ENCODE measurements at places on chromosomes 3 and 15.

DNA sequence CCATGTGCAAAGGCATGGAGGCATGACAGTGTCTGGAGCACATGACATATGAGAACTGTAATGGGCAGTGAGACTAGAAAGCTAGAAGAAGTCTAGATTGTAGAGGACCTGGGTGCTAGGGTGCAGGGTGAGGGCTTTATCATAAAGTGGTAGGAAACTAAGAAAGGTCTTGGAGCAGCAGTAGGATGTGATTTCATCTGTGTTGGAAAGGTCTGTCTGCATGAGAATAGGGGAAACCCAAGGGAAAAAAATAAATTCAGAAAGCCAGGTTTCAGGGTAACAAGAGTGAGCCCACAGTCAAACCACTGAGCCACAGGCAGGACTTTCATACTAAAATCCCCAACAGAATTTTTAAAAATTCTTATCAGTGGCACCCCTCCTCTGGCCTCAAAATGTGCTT lies 54.5 kb downstream of the CCDC33 start:
- DNase-seq, result no peak

DNA sequence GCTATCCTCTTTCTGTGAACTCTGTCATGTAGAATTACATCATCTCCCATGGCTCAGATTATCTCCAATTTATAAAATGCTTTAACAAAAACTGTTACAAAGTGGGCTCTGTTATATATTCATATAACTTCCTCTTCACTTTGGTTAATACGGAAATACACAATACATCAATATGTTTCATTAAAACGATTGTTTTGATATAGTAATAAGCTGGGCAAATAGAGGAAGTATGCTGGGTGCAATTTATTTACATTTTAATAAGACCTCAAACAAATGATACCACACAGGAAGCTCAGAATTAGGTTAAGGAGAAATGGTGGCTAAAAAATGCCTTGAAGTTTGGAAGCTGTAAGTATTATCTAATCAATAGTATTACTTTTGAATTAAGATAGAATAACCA lies 331.0 kb downstream of the ZBTB20 start:
- DNase-seq, result no peak

- no peak for DNase-seq
Observed at GRCh38 chr15:57217778-57218598, 158.3 kb upstream of the CGNL1 start.

- no peak for DNase-seq
Observed at GRCh38 chr3:157467200-157467599, 30.6 kb downstream of the PTX3 start.

DNA sequence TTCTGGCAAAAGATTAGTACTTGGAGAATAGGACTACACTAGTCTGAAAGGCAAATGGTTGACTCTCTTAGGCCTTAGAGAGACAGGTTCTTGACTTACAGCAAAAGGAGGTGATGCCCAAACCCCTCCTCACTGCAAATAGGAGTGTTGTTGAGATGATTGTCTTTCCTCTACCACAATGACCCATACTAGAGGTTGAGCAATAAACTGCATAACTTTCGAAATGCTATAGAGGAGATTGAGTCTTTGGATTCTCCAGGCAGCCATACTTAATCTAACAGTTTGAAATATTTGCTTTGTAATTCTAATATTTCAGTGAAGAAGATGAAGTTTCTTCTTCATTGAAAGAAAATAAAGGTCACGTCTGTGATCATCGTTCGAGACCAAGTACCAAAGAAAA lies 498.5 kb upstream of the GBE1 start:
- no peak for DNase-seq

DNA sequence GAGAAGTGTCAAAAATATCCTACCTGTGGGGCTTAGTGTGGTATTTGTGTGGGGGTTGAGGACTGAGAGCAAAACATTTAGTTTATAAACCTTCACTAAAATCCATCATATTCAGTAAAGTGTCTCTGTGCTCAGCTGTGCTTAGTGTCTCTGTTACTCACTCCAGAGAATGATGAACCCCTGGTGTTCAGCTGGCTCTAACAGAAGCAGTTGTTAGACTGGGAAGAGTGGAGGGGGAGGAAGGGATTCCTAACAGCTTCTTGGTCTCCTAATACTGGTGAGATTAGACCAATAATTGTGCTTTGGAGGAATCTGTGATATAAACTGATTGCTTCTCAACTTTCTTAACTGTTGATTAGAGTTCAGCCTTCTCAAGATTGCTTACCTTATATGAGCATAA lies 1123.5 kb downstream of the ROBO2 start:
- no peak for DNase-seq

- no peak for DNase-seq
Observed at GRCh38 chr15:100341239-100341749, 481 bp downstream of the ADAMTS17 start.

Measured in activated B cell treated with CpG ODN at 0.5 μM for 24 hours (primary cell).